Activated CD4-positive, CD25-positive, alpha-beta regulatory T cell (primary cell): ENCODE measurements at places on chromosomes 5 and 9.

DNA sequence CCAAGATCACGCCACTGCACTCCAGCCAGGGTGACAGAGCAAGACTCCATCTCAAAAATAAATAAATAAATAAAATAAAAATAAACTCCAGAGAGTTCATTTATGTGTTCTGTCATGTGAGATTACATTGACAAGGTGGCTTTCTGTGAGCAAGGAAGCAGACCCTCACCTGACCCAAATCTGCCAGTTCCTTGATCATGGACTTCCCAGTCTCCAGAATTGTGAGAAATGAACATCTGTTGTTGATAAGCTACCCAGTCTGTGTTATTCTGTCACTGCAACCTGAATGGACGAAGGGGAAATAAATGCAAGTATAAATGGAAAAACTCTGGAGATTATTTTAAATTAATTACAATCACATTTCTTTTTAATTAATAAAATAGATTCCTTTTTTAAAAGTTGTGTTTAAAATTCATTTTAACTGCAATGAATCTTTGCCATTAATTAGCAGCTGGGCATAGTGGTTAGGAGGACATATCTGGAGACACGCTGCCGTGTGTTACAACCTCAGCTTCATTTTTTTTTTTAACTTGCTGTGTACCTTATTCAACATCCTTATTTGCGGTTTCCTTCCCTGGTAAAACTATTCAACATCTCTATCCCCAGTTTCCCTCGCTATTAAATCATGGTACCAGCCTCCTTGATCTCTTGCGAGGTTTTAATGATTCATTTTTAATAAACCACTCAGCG is 376.4 kb downstream of the CHSY3 start:
- no peak for DNase-seq

DNA sequence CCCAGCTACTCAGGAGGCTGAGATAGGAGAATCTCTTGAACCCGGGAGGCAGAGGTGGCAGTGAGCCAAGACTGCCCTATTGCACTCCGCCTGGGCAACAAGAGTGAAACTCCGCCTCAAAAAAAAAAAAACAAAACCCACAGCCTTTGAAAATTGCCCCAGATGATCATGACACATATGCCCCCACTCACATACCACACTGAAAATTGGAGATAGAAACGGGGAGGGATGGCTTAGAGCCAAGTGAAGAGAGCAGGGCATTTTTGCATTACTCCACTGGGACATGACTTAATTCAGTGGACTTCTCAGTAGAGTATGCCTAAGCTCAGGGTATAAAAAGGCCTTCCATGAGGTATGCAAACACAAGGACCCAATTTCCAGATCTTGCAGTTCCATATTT is 309.3 kb downstream of the BNC2 start:
- no peak for DNase-seq

- no peak for DNase-seq
Measured at GRCh38 chr5:110309222-110309621, 417.2 kb downstream of the TMEM232 start.

GRCh38 chr5:145847499-145848497 is 12.7 kb upstream of the PRELID2 start:
- DNase-seq: no peak

DNA sequence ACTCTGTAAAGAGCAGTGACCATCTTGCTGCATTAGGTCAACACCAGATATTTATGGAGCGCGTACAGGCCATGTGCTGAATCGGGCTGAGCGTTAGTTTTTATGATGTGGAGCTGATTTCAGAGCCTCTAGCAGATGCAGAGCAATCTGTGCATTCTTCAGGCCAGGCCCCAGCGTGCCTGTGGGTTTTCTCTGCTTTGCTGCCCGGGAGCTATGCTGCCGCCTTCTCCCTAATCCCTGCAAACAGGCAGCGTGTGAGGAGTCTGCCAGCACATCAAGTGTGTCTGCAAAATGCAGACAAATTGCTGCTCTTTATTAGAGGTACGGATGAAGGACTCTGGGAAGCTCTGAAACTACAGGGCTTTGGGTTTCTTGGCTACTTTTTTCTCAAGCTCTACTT is 170.0 kb downstream of the NTRK2 start:
- no peak for DNase-seq

- DNase-seq: no peak
Measured at GRCh38 chr9:70131296-70131695, 87.6 kb downstream of the MAMDC2 start.

DNA sequence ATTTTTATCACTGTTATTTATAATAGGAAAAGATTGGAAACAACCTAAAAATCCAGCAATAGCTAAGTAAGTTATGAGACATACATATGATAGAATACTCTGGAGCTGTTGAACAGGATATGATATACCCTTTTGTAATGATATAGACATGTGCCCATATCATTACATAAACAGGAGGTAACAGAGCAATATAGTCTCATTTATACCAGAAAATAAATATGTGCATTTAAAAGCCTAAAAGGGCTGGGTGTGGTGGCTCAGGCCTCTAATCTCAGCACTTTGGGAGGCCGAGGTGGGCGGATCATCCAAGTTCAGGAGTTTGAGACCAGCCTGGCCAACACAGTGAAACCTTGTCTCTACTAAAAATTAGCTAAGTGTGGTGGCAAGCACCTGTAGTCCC is 2.3 kb upstream of the FABP6 start:
- DNase-seq: no peak

- DNase-seq: no peak
Measured at GRCh38 chr9:13268469-13268868, 11.0 kb downstream of the MPDZ start.

GRCh38 chr9:89999534-90000370 is 394.9 kb downstream of the GADD45G start:
- DNase-seq: peak; percentile 11

DNA sequence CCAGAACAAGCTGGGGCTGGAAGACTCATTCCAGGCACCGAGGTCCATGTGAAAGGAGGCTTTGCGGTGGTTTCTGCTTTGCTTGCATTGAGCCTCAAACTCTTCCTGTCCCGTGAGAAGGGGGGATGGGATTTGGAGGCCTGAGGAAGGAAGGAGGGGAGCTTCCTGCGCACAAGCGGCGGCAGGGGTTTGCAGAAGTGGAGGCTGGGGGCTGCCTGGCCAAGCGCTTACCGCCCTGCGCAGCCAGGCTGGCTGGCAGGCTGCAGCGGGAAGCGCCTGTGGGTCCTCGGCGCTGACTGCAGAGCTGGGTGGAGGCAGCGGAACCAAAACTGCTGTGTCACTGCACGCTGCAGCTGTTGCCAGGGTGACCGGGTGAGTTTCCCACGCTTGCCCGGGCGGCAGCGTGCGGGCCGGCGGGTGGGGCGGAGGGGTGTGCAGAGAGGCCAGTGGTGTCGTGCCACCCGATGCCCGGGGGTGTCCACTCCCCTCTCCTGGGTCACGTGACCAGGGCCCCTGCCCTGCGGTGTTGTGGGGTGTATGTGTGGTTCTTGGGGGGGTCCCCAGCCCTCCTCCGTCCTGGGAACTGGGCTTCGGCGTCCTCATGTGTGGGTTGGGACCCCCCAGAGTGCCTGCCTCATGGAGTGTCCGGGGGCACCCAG is 81.0 kb downstream of the RXRA start:
- peak; percentile 70 for DNase-seq

DNA sequence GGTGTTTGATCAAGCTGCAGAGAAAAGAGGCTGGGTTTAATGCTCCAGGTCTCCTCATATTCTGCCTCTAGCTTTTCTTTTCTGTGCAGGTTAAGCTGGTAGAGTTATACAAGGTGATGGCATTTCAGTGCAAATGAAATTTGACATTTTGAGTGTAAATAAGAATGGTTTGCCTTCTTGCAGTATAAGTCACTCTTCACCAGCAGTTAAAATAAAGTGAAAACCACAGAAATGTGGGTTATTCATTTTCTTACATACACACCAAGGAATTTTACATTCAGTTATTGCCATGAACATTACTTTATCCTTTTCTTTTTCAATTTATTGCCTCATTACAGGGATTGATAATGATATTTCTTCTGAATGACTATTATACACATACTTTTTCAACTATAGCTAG is 337.5 kb upstream of the PCSK5 start:
- no peak for DNase-seq

DNA sequence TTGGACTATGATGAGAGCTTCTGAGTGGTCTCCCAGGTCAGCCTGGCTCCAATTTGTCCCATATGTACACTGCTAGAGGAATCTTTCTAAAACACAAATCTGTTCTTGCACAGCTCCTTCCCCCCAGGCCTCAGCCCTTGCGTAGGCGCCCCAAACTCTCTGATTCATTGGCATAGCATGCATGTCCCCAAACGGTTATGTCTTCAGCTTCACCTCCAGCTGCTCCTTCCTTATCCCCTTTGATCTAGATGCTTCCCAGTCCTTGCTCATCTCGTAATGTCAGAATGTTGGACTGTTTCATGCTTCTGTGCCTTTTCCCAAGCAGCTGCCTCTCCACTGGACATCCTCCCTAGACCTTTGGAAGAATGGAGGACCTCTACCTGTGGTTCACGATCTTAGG is 60.1 kb upstream of the BASP1 start:
- DNase-seq: no peak

- no peak for DNase-seq
Measured at GRCh38 chr9:92188969-92189781, 74.0 kb upstream of the SPTLC1 start.

DNA sequence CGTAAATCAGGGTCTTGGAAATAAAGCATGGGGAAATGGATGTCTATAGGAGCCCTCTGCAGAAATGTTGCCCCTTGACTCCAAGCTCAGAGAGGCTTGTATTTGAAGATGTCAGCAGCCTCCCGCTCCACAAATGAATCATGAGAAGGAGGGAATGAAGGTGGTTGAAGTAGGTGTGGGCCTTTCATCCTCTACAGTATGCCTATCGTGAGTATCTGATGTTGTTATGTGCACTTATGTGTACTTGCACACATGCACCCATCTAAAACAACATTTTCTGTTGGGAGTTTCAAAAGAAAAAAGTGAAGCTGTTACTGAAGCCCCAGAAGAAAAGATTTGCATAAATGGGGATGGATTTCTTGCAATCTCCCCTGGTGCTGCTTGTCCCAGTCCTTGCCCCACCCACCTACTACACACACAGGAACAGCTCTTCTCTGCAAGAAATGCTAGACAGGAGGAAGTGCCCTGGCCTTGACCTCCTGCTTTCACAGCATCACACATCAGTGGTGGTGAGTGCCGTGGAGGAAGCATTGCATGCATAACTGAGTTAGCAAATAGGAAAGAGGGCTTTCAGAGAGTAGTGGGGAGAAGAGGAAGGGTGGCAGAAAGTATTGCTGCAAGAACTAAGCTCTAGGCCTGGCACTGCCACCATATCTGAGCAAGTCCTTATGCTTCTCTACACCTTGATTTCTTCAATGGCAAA is 156.1 kb downstream of the SNX18 start:
- no peak for DNase-seq

- no peak for DNase-seq
Measured at GRCh38 chr9:137626464-137626863, 7.7 kb downstream of the EHMT1 start.

GRCh38 chr5:111242606-111243005 is 18.4 kb downstream of the CAMK4 start:
- DNase-seq: no peak

- no peak for DNase-seq
Measured at GRCh38 chr5:138372653-138373052, 20.2 kb downstream of the KDM3B start.

DNA sequence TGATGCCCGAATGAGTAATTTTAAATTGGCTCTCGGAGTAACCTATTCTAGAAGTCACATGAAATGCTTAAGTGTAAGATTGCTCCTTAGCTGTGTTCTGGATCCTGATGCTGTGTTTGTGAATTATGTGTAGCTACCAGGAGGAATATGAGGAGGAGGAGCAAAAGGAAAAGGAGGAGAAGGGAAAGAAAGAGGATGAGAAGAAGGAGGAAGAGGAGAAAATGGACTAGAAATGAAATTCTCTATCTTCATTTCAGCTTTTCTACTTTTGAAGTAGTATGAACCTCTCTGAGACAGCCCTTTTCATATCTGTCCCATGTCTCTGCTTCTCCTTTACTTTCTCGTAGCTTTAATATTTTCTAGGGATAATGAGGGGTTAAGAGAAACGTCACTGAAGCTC is 119.4 kb upstream of the ACTBL2 start:
- DNase-seq: no peak

- DNase-seq: no peak
Measured at GRCh38 chr5:107541400-107541799, 129.3 kb downstream of the EFNA5 start.

DNA sequence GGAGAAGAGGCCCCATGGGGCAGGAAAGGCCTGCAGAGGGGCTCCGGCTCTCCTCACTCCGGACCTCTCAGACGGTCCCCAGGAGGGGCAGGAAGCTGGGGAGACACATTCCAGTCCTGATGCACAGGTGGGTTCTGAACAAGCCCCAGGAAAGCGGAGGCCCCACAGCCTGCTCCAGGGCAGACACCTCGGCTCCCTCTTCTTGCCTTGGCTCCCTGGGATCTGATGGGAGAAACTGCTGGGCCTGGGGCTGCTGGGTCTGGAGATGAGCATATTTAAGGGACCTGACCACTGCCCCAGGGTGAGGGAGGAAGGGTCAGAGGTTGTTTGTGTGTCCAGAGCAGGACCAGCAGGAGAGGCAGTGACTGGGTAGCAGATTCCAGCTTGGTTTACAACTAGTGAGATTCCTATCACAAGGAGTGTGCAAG is 1.2 kb downstream of the CORO2A start:
- DNase-seq: no peak

- no peak for DNase-seq
Measured at GRCh38 chr5:10194083-10194482, 55.6 kb downstream of the ATPSCKMT start.

DNA sequence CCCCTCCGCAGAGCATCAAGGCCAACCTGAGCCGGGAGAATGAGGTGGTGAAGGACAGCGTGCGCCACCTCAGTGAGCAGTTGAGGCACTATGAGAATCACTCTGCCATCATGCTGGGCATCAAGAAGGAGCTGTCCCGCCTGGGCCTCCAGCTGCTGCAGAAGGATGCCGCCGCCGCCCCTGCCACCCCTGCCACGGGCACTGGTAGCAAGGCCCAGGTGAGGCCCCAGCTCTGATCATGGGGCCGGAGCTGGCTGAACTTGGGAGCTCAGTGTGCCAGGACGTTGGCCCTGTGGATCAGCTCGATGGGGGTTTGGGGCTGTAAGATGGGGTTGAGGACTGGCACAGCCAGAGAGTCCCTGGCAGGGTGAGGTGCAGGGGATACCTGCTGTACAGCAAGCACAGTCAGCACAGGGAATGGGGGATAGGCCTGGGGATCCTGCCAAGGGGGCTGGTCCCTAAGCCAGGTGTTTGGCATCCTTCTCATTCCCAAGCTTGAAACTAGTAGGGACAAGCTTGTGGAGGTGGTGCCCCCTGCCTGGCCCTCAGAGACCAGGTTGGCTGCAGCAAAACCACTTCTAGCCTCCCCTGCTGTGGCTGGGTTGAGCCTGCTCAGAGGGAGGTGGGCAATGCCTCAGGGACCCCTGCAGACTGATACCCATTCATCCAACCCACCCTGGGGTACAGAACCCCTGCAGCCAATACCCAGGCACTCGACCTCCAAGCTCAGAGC is 22.5 kb downstream of the OLFML2A start:
- DNase-seq: no peak
